ENCODE measurements at places on chromosomes 1 and 21. TPM values are rescaled to one million over a fixed set of nuclear protein-coding genes. Genes with fewer than 3 reads are reported as not detected.

GNG4 gene
- 16.2 TPM for total RNA-seq

TMEM63A gene
- total RNA-seq = 5.9 TPM

CAMK2N1 gene
- 27.4 TPM for total RNA-seq

VHLL gene
- not detected for total RNA-seq

SLC26A9 gene
- 0.06 TPM for total RNA-seq

FCRL5 gene
- not detected for total RNA-seq

APCS gene
- total RNA-seq = not detected

KRTAP19-3 gene
- total RNA-seq = not detected

ALPL gene
- 0.25 TPM for total RNA-seq

LAMTOR2 gene
- total RNA-seq = 155 TPM

RAB3B gene
- total RNA-seq = 5.5 TPM

FALEC gene
- not detected for total RNA-seq

ANKRD65 gene
- total RNA-seq = not detected

DPT gene
- not detected for total RNA-seq

SPRR2E gene
- total RNA-seq = not detected

C1orf185 gene
- total RNA-seq = not detected

LIN28A gene
- 0.03 TPM for total RNA-seq

CD34 gene
- total RNA-seq = 0.17 TPM

AQP10 gene
- total RNA-seq = not detected

PCSK9 gene
- total RNA-seq = 4.4 TPM

Data from A549 treated with RU486 at 1 μM for 4 hours (cell line).